ENCODE measurements at places on chromosomes 11 and 22. TPM values are rescaled to one million over a fixed set of nuclear protein-coding genes. Genes with fewer than 3 reads are reported as not detected.
A peak's percentile ranks its signal among the peaks of the same experiment; 100 is the strongest.

- DNase-seq = peak; percentile 52
Measured at GRCh38 chr11:90134478-90135003, at the start of gene NAALAD2. Gene NAALAD2, plus strand, starts transcription at chr11:90134663. Its CDS starts 96 bp downstream, at chr11:90134759.

GRCh38 chr11:73215191-73216134 is 2.6 kb upstream of the P2RY2 start:
- DNase-seq = no peak

Gene OR2AG2
- 0.13 TPM for polyA plus RNA-seq

Gene LRRC4C
- not detected for polyA plus RNA-seq

Gene OR5B17
- polyA plus RNA-seq = not detected

Gene KMT2A
- polyA plus RNA-seq = 23.5 TPM

Measured in endothelial cell of umbilical vein (primary cell).